ENCODE measurements at places on chromosomes 2 and 18.

GRCh38 chr2:69561101-69561500 is 82.4 kb downstream of the AAK1 start:
- DNase-seq = no peak

DNA sequence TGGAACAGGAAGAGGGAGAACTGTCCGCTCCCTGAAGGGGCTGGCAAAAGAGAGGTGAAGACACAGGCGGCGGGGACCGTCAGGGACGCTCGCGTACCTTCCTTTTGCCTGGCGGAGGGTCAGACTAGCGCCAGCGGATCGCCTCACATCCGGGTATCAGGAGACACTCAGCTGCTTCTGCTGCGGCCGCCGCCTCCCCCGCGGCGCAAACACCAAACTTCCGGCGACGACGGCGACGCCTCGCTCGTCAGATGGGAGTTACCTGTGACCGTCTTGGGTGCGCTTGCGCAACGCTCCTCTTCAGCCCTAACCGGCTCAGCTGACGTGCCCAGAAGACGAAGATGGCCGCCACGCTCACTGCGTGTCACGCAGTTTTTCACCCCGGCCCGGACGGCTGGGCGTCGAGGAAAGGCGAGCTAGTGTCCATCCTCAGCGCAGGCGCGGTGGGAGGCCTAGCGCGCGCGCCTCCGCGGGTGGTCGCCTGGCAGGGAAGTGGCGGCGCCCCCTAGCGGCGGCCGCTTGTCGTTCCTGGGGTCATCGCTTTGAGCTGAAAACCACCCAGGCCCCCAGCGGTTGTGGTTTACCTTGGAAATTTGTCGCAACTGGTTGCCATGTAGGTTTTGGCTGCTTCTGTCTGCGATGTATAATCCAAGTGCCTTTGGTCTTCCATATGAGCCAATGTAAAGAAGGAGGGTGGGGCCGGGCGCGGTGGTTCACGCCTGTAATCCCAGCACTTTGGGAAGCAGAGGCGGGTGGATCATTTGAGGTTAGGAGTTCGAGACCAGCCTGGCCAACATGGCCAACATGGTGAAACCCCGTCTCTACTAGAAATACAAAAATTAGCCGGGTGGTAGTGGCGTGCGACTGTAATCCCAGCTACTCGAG is at the start of gene ESCO1:
ESCO1 (minus strand) TSS at position 179 of the 885 bp plus-strand sequence. CDS start 25,861 bp downstream, outside the sequence.
- DNase-seq = peak; percentile 99

GRCh38 chr2:221372159-221372884 is 199.8 kb downstream of the EPHA4 start:
- no peak for DNase-seq

GRCh38 chr2:230929381-230930148 is 4.5 kb upstream of the GPR55 start:
- DNase-seq = peak; percentile 26

- no peak for DNase-seq
Measured at GRCh38 chr2:150296770-150297546, 190.5 kb downstream of the RND3 start.

DNA sequence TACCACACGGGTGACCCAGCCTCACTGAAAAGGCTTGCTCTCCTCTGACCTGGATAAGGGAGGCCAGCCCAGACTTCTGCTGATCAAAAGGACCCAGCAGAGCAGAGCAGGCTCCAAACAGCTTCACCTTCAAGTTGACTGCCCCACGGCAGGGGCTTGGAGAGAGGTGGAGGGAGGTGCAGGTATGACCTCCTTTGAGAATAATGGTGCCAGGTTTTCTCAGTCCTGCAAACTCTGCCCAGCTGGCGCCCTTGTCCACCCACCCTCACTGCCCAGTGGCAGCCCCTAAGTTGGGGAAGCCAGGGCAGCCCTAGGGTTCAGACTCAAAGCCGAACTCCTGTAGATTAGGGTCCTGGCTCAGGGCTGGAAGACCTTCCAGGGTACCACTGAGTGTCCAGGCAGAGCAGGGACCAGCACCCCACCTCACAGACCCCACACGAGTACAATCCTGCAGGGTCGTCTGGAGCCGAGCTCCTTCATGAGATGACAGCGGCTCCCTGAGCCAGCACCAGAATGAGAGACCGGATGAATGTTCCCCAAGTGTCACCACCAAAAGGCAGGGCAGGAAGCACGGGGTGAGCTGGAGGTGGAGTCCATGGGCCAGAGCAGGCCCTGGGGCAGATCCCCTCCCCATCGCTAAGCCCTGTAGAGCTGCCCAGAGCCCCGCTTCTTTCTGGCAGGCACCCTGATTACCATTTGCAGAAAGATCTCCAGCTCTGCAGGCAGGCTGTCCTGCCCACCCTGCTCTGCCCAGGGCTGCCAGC is 3.6 kb upstream of the GPC1 start:
- no peak for DNase-seq

GRCh38 chr2:44016282-44016681 is 20.5 kb upstream of the LRPPRC start:
- DNase-seq = peak; percentile 56

GRCh38 chr18:46388286-46388685 is 268.7 kb downstream of the LOXHD1 start:
- no peak for DNase-seq

DNA sequence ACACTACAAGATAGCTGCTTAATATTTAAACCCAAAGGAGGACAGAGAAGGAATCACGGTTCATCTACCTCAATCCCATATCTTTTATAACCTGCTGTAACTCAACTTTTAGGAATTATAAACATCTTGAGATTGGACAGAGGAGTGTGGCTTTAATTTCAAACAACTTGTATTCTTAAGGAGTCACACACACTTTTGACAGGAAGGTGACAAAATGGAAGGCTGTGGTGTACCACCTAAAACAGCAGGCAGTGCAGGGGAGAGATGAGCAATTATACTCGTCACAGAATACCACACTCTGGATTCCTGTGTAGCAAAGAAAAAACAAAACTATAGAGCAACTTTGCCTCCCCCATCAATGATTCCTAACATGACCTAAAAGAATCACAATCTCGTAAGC is 194.8 kb downstream of the ZEB2 start:
- DNase-seq = peak; percentile 40

DNA sequence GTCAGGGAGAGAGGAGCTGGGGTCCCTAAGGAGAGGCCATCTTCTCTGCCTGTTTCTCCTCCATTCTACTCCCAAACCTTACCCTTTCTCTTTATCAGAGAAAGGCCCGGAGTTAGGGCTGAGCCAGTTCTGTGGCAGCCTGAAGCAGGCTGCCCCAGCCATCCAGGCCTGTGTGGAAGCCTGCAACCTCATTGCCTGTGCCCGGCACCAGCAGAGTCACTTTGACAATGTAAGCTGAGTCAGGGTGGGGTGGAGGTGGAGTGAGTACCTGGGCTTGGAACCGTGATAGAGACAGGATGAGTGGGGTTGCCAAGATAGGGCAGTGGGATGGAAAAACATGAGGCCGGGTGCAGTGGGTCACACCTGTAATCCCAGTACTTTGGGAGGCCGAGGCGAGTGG is 5.2 kb downstream of the CHRNG start:
- DNase-seq = no peak

- DNase-seq = no peak
Measured at GRCh38 chr18:9429662-9429993, 45.7 kb upstream of the RALBP1 start.

GRCh38 chr18:8519102-8519501 is 90.1 kb upstream of the RAB12 start:
- DNase-seq = no peak

DNA sequence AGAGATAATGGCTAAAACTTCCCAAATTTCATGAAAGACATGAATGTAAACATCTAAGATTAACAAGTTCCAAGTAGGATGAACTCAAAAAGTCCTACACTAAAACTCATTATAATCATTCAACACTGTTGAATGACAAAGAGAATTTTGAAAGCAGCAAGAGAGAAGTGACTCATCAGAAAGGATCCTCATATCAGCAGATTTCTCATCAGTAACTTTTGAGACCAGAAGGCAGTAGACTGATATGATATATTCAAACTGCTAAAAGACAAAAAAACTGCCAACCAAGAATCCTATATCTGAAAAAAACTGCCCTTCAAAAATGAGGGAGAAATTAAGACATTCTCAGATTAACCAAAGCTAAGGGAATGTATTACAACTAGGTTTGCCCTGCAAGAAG is 130.6 kb upstream of the OTX1 start:
- no peak for DNase-seq

DNA sequence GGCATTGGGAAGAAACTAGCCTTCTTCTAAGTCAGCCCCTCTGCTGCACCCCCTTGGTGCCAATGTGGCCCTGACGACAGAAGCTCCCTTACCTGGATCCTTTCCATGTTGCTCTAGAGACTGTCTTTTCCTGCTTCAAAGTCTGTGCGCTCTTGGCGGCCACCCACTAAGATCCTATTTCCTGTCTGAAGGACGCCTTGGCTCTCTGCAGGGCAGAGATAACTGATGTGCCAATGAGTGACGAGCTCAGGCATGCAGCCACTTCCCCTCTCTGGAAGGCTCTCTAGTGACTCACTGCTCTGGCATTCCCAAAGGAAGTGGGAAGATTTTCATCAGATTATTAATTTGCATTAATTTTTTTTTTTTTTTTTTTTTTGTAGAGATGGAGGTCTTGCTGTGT is 273.5 kb downstream of the CDH20 start:
- peak; percentile 38 for DNase-seq

- no peak for DNase-seq
Measured at GRCh38 chr2:129062146-129062912, 743.7 kb upstream of the HS6ST1 start.

GRCh38 chr2:173185437-173185836 is 109.8 kb downstream of the MAP3K20 start:
- no peak for DNase-seq

GRCh38 chr2:96895032-96895745 is 25.3 kb upstream of the SEMA4C start:
- no peak for DNase-seq

- DNase-seq = peak; percentile 40
Measured at GRCh38 chr2:231348704-231349373, 46.7 kb upstream of the B3GNT7 start.

GRCh38 chr18:62768558-62768943 is 53.2 kb downstream of the PHLPP1 start:
- no peak for DNase-seq

DNA sequence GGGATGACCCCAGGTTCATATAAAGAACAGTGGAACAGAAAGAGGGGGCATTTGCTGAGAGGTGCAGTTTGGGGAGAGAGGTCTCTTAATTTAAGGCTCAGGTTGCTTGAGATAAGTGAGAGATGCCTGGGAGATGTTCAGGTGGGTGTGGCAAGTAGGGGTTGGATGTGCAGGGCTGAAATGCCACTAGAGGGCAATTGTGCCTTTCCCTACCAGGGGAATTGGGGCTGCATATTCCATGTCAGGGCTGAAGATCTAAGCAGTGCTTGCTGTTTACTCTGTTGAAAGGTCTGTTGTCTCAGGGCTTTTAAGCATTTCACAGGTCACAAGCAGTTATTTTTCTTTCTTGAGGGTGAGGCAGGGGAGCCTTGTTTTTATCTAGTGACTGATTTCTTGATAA is 7.8 kb downstream of the CCDC85A start:
- DNase-seq = peak; percentile 35

DNA sequence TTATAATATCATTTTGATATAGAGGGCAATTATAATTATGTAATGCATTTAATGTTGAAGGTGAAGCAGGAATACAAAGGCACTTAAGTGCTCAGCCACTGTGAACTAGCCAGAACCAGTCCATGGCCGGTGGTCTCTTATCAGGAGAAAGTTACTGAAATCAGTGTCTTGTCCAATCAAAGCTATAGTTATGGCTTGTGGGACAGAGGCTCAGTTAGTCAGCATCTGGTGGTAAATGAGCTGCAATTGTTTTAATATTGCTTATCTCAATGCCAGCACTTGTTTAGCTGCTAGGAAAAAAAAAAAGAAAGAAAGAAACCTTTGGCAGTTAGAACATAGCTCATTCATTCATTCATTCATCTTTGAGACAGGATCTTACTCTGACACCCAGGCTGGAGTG is 3.8 kb upstream of the ALS2 start:
- no peak for DNase-seq

GRCh38 chr2:116716038-116716437 is 1098.5 kb upstream of the DDX18 start:
- no peak for DNase-seq

DNA sequence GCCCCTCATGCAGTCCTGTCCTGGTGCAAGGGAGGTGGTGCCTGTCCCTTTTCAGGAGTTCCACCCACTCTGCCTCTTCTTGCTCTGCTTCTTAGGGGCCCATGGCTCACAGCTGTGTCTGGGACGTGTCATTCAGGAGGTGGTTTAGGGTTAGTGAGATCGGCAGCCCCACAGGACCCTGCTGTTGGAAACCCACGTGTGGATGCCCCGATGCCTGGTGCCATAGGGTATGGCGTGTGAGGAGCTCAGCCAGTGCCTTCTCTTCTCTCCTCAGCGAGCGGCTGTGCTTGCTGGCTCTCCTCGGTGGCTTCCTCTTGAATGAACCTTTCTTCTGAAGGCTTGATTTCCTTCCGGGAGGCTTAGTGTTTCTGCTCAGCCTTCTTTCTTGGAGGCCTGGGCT is 55.2 kb downstream of the LDLRAD4 start:
- DNase-seq = no peak

- no peak for DNase-seq
Measured at GRCh38 chr2:233764761-233765160, 4.7 kb downstream of the UGT1A1 start.

- DNase-seq = no peak
Measured at GRCh38 chr2:207506426-207506825, 23.3 kb upstream of the CREB1 start.

GRCh38 chr2:233152541-233152940 is 92.4 kb downstream of the INPP5D start:
- DNase-seq = no peak

- DNase-seq = peak; percentile 22
Measured at GRCh38 chr18:61893309-61893970, 633 bp upstream of the RNF152 start.

GRCh38 chr18:5558851-5559250 is 15.1 kb upstream of the EPB41L3 start:
- no peak for DNase-seq

GRCh38 chr18:8701546-8702118 is 3.7 kb upstream of the MTCL1 start:
- DNase-seq = no peak

- no peak for DNase-seq
Measured at GRCh38 chr2:163592954-163593622, 142.7 kb downstream of the FIGN start.

GRCh38 chr2:207693641-207694249 is 17.7 kb upstream of the CCNYL1 start:
- no peak for DNase-seq

DNA sequence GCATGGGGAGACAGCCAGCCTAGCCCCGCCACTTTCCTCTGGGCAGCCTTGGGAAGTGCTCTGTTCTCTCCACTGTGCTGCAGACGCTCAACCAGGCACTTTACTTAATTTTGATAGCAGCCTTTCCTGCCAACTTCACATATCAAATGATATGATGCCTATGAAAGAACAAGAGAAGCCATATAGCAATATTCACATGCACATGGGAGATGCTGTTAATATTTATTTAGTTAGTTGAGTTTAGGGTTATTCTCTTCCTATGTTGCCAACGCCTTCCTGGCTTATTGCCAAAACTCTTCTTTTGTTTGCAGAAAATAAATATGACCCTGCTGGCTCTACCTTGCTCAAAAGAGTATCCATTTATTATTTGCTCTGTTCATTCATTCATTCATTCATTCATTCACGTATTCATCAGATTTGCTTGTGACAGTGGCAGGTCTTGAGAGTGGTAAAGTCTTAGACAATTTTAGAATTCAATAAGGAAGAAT is 99.3 kb downstream of the GATA6 start:
- DNase-seq = no peak

- DNase-seq = no peak
Measured at GRCh38 chr18:37525262-37525585, 40.4 kb downstream of the CELF4 start.

All from KBM-7 (cell line).